Gastroesophageal sphincter (tissue), 4 donors: ENCODE measurements at places on chromosomes 4 and X.

DNA sequence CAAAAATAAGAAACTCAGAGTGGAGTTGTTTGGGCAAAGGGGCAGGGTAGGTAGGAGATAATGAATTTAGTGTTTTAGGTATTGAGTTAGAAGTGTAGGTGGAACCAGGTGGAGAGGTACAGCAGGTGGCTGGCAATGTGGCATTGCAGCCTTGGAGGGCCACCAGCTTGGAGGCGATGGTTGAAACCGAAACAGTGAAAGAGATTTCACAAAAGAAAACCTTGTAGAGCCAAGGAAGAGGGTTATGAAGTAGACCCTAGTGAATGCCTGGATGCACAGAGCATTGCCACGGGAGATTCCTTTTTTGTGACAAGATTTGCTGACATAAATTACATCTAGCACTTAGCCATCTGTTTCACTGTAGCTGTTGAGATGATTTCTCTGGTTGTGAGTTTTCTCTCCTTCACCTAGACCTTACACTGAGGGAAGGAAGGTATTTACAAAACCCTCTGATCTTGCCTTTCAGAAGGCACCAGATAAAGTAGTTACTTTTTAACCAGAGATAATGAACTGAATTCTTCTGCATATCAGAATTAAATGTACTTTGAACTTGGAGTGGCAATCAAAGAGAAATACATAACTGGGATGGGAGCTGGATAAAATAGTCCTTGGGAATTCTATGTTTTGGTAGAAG is 104.1 kb upstream of the CASK start:
- no peak for ATAC-seq

DNA sequence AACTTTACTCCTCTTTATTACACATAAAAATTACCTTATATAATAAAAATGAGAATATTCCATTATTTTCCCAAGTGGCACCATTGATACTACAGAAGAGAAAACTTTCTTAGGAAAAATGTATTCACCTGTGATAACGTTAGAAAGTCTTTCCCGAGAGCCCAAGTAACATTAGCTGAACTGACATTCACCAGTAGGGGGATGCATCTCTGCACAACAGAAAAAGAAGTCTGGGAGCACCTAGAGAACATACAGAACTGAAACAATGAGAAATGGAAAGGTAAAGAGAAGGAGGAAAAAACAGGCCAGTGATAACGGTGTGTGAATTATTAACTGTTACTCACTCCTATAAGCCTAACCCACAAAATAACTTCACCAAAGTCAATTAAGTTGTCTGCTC is 423.3 kb downstream of the CENPC start:
- no peak for ATAC-seq

- no peak for ATAC-seq
These were observed 287.0 kb upstream of the RASGEF1B start for GRCh38 chr4:81758574-81759264.

DNA sequence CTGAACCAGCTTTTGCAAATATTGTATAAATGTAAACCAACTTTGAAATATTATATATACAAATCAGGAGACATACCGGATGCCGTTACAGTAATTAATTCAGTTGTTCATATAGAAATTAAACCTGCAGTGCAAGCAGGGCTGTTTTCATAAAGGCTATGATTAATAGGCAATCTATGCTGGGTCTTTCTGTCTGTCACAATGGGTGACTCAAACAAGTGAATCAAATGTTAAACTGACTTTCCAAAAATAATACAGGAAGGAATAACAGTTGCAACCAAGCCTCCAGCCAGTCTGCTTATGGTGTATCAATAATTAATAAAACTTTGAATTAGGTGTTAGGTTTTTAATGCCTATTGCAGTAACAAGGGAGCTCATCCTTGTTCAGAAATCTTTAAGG is 43.9 kb downstream of the GABRB1 start:
- no peak for ATAC-seq

GRCh38 chr4:125400756-125401155 is 86.0 kb downstream of the FAT4 start:
- ATAC-seq = no peak

GRCh38 chr4:180205276-180205675 is 2037.9 kb upstream of the TENM3 start:
- no peak for ATAC-seq

- no peak for ATAC-seq
These were observed 173.7 kb upstream of the GALNTL6 start for GRCh38 chr4:171639540-171639939.

DNA sequence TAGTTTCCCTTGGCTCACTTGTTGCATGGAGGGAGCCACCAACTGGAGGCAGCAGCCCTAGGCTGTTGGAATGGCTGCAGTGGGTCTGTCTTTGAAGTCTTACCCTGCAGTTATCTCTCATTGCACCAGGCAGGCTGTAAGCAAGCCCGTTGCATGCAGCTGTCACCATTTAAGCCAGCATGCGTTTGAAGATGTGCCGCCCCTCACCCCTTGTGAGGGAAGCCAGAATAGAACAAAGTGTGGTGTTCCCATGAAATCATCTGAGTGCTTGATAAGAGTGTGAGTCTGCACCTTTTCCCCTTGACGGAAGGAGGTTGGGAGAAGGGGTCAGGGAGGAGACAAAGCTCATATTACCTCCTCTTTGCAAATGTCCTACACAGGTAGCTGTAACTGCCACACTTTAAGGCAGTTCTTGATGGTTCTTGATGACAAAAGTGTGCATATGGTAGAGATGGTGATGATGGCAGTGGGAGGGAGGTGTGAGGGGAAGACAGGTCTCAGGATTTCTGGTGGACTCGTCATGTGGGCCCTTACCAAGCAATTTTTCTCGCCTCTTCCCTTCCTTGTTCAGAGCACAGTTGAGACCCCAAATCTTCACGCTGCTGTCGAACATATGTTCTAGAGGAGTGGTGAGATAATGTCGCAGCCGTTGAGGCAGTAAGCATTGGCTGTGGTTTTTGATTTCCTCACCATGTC is 191.4 kb upstream of the LEF1 start:
- ATAC-seq = no peak

DNA sequence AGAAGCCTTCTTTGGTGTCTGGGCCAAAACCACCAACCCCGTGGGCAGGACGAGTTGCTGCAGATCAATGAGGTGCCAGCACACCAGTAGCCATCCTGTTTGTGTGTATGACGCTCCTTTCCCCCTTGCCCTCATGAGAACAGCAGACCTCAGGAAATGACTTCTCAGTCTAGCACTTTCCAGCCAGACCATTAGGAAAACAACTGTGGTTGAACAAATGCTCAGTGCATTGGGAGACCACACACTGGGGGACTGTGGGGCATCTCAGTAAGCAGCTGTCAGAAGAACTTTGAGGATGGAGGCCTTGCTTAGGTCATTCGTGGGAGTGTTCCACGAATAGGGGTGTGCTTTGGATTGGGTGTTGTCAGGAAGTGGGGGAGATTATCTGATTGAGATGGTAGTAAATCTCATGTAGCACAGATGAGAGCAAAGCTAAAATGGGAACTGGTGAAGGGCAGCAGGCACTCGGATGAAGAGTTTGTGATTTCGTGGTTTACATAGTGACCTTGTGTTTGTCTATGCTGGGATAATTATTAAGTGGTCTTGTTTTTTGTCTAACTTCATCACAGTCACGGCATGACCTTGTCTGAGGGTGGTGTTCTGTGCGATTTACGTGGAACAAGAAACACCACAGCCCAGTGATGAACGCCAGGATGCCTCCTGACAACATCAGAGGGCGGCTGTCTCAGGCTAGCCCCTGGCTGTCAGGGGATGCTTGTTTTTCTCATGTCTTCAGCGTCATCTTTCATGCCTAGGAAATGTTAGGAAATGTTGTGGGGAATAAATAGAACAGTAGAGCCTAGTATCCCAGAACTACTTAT is 70.1 kb downstream of the USP46 start:
- no peak for ATAC-seq

DNA sequence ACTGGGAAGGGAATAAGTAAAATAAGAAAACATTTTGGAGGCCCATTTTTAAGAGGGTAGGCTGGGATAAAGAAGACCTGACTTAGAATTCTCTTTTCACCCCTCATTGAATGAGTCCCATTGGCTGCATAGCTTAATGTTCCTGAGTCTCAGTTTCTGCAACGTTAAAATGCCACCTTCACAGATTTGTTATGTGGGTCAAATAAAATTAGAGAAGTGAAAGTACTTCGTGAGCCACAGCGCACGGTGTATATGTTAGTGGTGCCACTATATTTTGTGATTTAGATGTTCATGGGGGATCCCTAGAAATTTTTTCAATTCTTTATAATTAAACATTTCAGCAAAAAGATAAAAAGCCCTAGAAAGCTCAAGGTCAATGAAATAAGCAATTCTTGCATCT is 109.2 kb upstream of the HS3ST1 start:
- ATAC-seq = no peak

- no peak for ATAC-seq
These were observed 624.2 kb downstream of the PCDH18 start for GRCh38 chr4:136908122-136908521.

DNA sequence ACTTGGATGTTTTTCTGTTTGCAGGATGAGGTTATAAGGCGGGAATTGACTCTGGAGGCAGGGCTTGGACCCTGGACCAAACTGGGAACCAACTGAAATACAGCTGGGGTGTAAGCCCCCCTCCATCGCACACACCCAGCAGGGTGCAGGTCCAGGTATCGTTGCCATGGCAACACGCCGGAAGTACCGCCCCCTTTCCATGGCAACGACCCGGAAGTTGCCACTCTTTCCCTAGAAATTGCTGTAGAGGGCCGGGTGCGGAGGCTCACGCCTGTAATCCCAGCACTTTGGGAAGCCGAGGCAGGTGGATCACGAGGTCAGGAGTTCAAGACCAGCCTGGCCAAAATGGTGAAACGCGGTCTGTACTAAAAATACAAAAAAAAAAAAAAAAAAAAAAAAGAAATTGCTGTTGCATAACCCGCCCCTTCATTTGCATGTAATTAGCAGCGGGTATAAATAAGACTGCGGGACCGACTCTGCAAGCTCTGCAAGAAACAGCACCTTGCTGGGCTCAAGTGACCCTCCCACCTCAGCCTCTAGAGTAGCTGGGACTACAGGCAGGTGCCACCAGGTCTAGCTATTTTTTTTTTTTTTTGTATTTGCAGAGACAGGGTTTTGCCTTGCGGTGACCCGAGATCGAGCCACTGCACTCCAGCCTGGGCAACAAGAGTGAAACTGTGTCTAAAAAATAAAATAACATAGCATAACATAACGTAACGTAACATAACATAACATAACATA is 139.6 kb downstream of the CRLF2 start:
- ATAC-seq = no peak

DNA sequence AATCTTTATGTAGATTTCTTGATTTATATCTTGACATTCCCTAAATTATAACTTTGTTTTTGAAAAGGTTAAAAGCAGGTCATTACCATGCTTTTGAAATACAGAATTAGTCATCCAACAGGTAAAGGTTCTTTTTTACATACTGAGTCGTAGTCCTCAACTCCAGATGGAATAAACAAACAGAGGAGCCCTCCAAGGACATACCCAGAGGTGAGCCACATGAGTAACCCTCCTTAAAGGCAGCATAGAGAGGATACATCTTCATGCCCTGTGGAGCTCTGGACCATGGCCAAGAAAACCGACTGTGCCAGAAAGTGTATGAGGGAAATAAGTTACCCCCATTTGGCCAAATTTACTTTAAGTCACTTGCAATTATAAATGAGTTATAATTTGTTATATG is 95.3 kb upstream of the MCF2 start:
- no peak for ATAC-seq

- no peak for ATAC-seq
These were observed 99.4 kb upstream of the ATXN3L start for GRCh38 chrX:13419276-13419675.

- ATAC-seq = no peak
These were observed 102.0 kb upstream of the FSTL5 start for GRCh38 chr4:162265802-162266201.

GRCh38 chr4:182552948-182553347 is 309.7 kb downstream of the TENM3 start:
- ATAC-seq = no peak
